ENCODE measurements at places on chromosomes 11 and 22.
A peak's percentile ranks its signal among the peaks of the same experiment; 100 is the strongest.

DNA sequence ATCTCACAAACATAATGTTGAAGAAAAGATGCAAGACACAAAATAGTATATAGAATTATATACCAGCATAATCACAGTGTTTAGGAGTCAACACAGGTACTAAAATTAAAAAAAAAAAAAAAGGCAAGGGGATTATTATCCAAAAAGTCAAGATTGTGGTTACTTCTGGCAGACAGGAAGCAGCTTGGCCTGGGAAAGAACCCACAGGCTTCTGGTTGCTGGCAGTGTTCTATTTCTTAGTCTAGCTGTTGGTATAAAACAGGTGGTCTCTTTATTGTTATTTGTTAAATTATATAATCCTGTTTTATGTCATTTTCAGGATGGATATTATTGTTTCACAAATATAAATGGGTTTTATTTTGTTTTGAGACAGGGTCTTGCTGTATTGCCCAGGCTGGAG lies 54.0 kb downstream of the C11orf58 start:
- DNase-seq, result no peak

DNA sequence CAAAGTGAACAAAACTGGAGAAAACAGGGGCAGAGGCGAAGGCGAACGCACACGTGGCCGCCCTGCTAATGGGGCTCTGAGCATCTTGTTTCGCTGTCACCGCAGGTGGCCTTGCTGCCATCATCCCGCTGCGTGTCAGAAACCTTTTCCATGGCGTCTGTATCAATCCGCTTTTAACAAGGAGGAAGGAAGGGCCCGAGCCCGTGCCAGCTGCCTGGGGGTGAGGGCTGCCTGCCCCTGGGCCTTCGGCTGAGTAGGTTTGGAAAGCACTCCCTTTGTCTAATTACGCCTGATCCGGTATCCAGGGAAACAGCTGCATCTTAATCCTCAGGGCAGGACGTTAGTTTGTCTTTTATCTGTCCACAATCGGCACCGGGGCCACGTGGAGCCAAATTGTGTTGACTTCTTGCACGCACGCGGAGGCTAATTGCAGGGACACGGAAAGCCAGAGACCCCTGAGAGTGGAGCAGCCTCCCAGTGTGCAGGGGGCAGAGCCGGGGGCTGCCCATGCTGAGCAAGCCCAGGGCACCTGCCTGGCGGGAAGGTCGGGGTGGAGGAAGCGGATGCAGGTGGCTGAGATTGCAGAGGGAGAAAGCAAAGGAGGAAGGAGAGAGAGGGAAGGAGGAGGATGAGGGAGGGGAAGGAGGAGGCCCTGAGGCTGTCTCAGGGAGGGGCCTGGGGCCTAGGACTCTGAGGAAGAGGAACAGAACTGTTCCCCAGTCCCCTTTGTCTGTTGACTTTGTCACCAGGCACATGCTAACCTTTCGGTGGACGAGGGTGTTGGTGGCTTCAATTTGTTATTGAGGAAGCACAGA lies 19.2 kb upstream of the TH start:
- DNase-seq, result no peak

DNA sequence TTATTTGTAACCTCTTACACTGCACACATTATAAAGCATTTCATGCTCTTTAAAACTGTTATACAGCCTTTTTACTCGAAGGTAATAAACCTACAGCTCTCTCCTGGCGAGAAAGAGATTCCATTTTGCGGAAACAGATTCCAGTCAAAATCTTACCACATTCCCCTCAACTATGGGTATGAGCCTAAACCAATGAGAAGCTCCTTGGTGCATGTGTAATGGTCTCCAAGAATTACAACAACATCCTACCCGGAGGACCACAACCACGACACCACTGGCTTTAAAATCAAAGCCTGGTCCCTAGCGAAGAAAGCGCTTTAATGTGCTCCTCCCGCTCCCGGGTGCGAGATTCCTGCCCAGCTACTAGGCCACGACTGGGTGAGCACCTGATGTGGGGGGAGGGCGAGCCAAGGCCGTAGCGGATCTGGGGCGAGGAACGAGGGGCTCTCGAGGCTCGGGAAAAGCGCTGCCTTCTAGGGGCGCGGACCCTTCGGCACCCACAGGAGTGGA lies 821 bp downstream of the CELF1 start:
- no peak for DNase-seq

- DNase-seq, result no peak
Measured at GRCh38 chr11:16933291-16933690, 80.9 kb downstream of the PLEKHA7 start.

DNA sequence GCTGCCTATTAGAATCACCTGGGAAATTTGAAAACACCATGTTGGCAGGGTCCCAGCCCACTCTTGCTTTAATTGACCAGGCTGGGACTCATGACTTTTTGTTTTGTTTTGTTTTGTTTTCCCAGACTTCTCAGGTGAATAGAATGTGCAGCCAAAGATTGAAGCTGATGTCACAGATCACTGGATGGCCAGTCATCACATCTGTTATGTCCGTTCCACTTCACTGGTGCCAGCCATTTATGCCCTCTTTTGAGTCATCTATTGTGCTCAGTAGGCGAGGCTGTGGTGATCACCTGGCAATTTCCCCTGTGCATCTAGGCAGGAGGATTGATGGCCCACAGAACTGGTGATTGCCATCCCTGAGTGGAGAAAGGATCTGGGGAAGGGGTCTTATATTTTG lies 297.3 kb downstream of the INSC start:
- DNase-seq, result no peak

DNA sequence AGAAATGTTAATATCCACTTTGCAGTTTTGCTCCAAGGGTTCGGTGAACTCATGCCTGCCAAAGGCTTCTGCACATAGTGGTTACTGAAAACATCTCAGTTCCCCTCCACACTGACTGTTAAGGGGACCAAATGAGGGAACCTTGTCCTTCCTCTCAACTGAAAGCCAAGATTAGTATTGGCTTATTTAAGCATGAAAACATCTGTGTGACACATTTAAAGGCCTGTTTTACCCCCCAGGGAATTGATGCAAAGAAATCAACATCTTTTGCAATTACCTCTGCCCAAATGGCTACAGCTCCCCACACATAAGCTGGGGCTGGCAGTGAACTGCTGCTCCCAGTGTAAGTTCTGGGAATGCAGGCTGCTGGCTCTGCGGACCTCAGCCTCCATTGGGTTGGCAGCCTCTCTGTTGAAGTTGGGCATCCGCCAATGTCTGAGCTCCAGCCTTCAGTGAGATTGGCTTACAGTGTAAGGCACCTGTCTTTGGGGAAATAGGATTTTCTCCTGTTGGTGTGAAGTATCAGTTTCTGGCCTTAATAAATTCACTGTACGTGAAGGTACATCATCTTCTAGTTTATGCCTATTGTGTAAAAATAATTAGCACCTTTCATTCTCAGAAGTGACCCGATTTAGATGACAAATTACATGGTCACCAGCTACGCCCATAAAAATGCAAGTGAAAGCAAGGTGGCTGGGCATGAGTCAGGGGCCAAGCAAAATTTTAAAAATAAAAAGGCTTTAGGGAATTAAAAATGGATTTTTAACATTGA lies 213.4 kb upstream of the SYN3 start:
- no peak for DNase-seq

DNA sequence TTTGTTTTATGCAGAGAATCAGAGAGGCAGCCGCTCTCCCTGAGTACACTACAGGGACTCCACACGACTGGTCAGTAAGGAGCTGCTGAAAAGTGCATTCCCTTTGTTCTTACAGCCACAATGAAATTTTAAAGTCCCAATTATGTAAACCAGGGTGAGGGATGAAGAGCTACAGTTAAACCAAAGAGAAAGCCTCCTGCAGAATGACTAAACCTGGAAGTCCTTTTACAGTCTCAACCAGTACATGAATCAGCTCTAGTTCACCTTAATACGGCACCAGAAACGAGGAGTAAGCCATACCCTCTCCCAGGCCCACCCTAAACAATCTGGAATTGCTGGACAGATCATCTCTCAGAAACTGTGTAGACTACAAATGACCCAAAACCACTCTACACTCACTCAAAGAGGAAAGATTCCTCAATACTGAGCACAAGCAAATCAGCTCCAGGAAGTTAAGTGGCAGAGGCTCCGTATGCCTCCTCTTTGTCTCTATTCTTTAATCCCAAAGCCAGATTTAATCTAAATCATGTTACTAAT lies 113.1 kb downstream of the RBFOX2 start:
- no peak for DNase-seq

- peak; percentile 77 for DNase-seq
Measured at GRCh38 chr11:84714316-84714780, 912.8 kb downstream of the DLG2 start.

DNA sequence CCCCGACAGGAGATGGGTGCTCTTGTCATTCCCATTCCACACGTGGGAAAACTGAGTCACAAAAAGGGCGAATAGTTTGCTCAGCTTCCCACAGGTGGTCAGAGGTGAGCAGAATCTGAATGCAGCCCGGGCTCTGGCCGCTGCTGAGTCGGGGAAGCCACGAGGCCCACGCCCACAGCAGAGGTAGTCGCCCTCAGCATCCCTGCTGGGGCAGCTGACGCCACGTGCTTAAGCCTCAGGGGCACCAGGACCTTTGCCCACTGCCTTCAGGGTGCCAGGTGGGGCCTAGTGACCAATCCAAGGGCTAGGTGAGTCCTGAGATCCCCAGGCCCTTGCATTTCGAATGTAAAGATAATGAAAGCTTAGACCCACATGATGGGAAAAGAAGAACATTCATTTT lies 24.2 kb upstream of the ARFGAP3 start:
- DNase-seq, result no peak

- no peak for DNase-seq
Measured at GRCh38 chr11:122007601-122008071, 108.4 kb downstream of the BLID start.

DNA sequence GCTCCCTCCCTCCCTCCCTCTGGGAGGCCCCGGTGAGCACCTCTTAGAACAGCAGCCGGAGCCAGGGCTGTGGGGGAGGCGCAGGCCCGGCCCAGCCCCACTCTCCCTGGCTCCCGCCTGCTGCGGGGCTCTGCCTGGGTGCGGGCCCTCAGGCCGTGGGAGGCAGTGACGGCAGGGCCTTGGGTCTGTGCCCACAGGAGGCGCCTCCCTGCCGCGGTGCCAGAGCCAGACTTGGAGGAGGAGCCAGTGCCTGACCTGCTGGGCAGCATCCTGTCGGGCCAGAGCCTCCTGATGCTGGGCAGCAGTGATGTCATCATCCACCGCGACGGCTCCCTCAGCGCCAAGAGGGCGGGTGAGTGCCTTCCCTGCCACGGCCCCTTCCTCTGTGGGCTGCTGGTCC lies 9.5 kb downstream of the IRF7 start:
- no peak for DNase-seq

DNA sequence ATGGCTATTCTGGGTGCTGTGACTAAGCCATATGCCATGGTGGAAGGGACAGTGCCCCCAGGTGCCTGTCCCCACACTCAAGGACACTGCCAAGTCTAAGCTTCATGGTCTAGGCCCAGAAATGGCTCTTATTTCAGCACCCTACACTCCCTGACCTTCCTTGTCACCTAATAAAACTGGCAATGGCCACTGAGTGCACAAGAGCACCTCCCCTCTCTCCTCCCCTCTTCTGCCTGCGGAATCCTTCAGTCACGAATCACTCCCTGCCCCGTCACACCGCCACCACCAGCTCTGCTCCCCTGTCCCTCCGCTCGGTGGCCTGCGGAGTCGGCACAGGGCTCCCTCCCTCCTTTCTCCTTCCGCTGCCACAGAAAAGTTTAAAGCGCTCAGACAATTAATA lies 19.0 kb upstream of the LMO1 start:
- no peak for DNase-seq

- no peak for DNase-seq
Measured at GRCh38 chr11:93468290-93468689, 74.9 kb downstream of the SMCO4 start.

- no peak for DNase-seq
Measured at GRCh38 chr11:2137202-2138067, 1.8 kb downstream of the IGF2 start.

DNA sequence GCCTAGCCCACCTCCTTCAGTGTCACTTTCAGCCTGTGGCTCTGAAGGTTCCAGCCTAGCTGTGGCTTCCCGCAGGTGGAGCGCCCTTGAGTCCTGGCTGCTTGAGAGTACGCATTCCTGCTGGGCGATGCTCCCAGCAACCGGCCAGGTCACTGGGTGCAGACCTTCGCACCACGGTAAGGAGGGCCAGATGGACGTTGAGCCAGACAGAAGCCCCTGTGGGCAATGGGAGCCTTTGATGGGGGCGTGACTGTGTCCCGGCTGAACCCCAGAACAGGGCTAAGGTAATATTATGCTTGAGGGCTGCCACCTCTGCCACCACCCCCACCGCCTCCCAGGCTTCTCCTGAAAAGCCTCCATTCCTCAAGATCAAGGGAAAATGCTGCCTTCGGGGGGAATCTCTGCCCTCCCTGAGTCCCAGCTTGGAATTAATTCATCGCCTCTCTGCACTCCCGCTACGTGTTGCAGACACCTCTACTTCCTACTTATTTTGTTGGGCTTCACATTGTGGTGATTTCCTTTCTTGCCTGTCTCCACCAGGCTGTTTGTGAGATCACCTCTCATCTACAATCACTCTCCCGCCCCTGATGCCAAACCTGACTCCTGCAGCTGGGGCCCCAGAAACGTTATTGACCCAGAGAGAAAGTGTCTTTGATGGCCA lies 144.9 kb upstream of the NECTIN1 start:
- DNase-seq, result no peak

DNA sequence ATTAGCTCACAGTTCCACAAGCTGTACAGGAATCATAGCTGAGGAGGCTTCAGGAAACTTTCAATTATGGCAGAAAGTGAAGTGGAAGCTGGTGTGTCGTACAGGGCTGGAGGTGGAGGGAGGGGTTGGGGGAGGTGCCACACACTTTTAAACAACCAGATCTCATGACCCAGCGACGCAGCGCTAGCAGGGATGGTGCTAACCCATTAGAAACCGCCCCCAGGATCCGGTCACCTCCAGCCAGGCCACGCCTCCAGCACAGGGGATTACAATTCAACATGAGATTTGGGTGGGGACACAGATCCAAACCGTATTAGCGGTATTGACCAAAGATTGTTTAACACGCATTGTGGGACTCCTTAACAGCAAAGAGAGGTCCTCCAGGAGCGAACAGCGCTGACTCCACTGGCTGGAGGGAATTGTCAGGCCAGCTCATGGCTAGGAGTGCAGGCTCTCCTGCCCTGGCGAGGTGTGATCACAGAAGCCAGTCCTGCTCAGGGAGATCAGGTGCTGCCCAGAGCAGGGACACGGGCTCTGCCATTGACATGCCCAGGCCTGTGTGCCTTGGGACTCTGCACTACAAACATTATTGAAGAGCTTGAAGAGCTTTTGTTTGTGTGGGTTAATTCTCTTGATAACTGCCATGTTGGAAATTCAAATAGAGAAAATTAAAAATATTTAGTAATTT lies 215.3 kb downstream of the TBC1D22A start:
- no peak for DNase-seq

GRCh38 chr22:25848954-25849353 lies 107.0 kb downstream of the MYO18B start:
- no peak for DNase-seq

- DNase-seq, result no peak
Measured at GRCh38 chr11:68574308-68574707, 110.0 kb upstream of the GAL start.

GRCh38 chr22:28792491-28793383 lies 7.6 kb downstream of the XBP1 start:
- no peak for DNase-seq

- DNase-seq, result no peak
Measured at GRCh38 chr11:72295471-72295870, 51.5 kb upstream of the PHOX2A start.

GRCh38 chr11:131038597-131038996 lies 122.3 kb upstream of the SNX19 start:
- no peak for DNase-seq

- DNase-seq, result no peak
Measured at GRCh38 chr11:35267504-35267903, 128.5 kb downstream of the CD44 start.

Data from iPS DF 6.9 (cell line).